ENCODE measurements at places on chromosomes 3 and 15.

GRCh38 chr3:70501561-70501960 is 189.1 kb upstream of the MDFIC2 start:
- DNase-seq: no peak

DNA sequence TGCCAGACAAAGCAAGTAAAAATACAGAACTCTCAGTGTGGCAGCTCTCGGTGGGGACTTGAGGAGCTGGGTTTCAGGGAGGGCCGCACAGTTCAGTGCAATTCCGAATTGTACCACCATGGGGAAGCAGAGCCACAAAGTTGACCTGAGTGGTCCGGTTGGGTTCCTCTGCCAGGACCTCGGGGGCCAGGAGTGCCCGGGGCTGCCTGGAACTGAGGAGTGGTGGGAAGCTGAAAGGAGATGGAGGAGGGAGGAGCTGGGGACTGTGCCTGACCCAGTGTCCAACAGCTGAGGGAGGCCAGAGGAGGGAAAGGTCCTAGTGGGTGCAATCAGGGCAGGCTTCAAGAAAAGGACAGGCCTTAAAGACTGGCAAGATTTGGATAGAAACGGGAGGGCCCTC is 32.2 kb upstream of the TRH start:
- peak; percentile 78 for DNase-seq

- DNase-seq: no peak
These were observed 55.5 kb upstream of the FURIN start for GRCh38 chr15:90812958-90813265.

- no peak for DNase-seq
These were observed 8.8 kb downstream of the VIPR1 start for GRCh38 chr3:42511201-42511600.

DNA sequence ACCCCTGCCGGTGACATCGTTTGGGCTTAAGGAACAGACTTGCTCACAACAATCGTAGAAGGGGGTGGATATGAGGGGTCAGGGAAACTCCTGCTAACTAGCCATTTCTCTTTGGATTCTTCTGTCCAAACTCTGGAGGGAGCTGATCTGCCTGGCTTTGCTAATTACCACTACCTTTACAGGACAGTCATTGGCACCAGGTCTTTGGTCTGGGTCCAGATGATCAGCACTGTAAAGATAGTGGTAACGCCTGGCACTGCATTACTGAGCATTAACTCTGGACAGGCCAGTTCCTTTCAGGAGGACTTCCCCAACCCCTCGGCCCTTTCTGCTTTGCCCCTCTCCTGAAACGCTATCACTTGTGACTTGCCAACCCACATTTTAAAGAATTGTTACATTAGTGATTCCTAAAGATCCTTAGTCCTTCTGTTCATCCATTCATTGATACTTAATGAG is 788 bp downstream of the UQCC5 start:
- no peak for DNase-seq

DNA sequence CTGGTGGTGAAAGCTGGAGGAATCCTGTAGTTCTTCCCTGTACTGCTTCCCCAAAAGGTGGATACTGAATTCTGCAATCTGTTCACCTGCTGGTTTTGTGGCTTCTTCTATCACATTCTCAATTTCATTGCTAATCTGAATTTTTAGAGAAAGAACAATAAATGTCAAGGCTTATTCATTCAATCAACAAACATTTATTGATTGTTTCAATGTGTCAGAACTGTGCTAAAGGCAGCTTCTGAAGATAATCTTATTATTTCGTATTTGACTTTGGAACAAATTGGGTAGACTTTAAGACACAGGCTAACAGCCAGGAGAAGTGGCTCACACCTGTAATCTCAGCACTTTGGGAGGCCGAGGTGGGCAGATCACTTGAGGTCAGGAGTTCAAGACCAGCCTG is 46.8 kb downstream of the IMPG2 start:
- DNase-seq: no peak

DNA sequence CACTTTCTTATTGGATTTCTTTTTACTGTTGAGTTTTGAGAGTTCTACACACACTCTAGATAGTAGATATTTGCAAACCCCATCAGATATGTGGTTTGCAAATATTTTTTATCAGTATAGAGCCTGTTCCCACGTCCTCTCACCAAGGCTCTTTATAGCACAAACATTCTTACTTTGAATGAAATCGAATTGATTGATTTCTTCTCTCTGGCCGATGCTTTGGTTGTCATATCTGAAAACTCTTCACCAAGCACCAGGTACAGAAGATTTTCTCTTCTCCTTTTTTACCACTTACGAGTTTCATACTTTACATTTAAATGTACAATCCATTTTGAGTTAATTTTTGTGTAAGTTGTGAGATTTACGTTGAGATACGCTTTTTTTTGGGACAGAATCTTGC is 163.4 kb downstream of the PTPRG start:
- no peak for DNase-seq

DNA sequence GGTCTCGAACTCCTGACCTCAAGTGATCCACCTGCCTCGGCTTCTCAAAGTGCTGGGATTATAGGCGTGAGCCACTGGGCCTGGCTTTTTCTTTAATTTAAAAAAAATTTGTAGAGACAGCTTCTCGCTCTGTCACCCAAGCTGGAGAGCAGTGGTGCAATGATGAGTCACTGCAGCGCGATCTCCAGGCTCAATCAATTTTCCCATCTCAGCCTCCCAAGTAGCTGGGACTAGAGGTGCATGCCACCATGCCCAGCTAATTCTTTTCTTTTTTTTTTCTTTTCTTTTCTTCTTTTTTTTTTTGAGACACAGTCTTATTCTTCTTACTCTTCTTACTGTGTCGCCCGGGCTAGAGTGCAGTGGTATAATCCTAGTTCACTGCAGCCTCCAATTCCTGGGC is 19.8 kb downstream of the TUBGCP4 start:
- no peak for DNase-seq

- DNase-seq: no peak
These were observed 25.3 kb upstream of the ANKRD28 start for GRCh38 chr3:15823092-15823491.

DNA sequence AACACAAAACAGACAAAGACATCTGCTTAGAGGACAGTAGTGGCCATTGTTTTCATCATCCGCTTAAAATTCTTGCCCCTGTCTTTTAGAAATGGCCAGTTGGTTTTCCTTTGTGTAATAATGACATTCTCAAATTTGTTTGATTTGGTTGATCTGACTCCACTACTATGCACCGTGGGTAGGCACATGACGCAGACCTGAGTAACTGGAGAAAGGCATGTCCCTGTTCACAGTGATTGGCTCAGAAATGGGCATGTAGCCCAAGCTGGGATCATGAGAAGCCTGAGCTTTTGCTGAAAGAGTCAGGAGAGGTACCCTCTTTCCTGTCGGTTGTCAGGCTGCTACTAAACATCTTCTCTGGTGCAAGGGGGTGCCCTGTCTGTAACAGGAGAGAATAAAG is 36.6 kb upstream of the MAGI1 start:
- no peak for DNase-seq

- DNase-seq: no peak
These were observed 41.6 kb downstream of the DMXL2 start for GRCh38 chr15:51580982-51581381.

GRCh38 chr3:194387926-194388418 is 11.1 kb downstream of the GP5 start:
- DNase-seq: no peak

GRCh38 chr3:50550079-50550736 is 17.3 kb downstream of the C3orf18 start:
- DNase-seq: peak; percentile 90

- DNase-seq: no peak
These were observed 457.8 kb downstream of the IL5RA start for GRCh38 chr3:2652386-2652785.

- DNase-seq: no peak
These were observed 3.5 kb downstream of the PLSCR2 start for GRCh38 chr3:146465693-146466465.

- DNase-seq: peak; percentile 81
These were observed 929.2 kb upstream of the CFAP20DC start for GRCh38 chr3:59978979-59979378.

- no peak for DNase-seq
These were observed 27.4 kb downstream of the MIX23 start for GRCh38 chr3:122355612-122356011.

DNA sequence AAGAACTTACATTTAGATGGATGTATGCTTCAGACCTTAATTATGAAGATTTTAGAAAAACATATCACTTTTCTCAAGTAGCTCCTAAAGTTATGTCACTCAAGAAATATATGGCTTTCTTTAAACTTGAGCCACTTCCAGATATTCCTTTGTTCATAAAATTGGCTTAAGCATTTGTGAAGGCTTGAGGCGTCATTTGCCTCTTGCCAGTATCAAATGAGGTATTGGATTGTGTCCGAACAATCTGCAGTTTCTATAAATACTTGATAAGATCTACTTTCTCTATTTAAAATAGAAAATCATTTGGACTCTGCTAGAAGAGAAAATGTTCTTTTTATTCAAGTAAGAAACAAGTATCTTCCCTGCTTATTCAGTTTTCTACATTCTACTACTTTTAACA is 102.6 kb downstream of the RSL24D1 start:
- no peak for DNase-seq

GRCh38 chr15:43920254-43920600 is 93.4 kb downstream of the WDR76 start:
- no peak for DNase-seq

GRCh38 chr3:62192891-62193290 is 180.5 kb downstream of the FEZF2 start:
- DNase-seq: no peak

GRCh38 chr3:139517321-139518065 is 22.0 kb downstream of the RBP1 start:
- DNase-seq: peak; percentile 39

DNA sequence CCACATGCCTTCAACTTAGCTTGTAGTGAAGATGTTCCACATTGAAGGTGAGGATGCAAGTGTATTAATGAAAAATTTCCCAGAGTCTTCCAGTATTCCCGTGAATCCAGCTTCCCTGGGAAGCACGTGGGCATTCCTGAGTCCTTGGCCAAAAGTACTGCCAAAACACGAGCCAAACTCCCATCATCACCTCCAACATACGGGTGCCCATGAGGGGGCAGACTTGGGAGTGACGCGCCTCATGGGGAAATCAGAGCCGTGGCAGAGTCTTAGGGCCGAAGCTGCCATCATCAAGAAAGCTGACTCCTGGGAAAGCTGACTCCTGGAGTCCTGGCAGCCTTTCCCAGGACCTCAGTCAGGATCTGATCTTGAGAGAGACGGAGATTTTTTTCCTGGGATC is 20.1 kb upstream of the TM2D3 start:
- DNase-seq: peak; percentile 48

DNA sequence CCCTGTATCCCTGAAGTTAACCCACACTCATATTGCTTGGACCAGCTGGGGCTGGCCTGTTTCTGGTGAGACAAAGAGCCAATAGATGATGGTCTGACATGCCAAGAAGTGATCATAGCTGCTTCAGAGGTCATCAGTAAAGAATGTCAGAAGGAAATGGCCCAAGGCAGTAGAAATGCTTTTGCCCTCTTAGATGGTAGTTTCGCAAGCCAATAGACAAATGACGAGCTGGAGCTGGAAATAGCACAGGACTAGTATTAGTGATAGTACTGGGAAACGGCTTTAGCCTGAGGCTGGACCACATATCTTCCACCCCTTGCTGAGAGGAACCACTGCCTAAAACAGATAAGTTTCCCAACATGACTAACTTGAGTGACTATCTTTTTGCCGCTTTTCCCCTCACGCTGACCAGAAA is 176.1 kb upstream of the THBS1 start:
- DNase-seq: no peak

GRCh38 chr15:100897221-100898151 is 17.9 kb downstream of the ALDH1A3 start:
- DNase-seq: no peak

- no peak for DNase-seq
These were observed 157.9 kb downstream of the CHSY1 start for GRCh38 chr15:101093958-101094357.

- DNase-seq: no peak
These were observed 79.4 kb downstream of the AAGAB start for GRCh38 chr15:67174864-67175573.

- DNase-seq: peak; percentile 36
These were observed 146.9 kb upstream of the GADL1 start for GRCh38 chr3:31041161-31041978.

DNA sequence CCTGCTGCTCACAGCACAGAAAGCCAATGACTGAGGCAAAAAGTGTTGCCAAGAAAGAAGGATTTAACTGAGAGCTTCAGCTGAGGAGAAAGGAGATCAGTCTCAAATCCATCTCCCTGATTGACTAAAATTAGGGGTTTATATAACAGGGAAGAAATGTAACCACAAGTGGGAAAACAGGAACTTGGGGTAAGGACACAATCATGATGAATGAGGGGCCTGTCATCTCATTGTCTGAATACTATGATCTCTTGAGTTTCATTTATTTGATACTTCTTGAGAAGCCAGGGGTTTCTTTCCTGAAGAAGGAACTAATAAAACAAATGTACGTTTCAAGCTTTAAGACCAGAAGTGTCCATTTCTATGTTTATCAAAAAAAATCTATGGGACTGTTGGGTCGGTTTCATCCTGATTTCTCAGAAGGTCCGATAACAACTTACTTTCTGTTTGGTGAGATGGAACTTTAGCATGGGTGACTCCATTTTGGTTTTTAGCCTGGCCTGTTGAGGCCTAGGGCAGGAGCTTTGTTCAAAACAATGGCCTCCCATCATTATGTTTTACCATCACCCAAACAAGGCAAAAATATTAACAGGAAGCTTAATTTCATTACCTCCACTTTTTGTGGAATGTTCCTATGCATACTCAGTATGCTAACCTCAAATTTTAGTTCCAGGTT is 76.6 kb upstream of the PIAS1 start:
- no peak for DNase-seq

DNA sequence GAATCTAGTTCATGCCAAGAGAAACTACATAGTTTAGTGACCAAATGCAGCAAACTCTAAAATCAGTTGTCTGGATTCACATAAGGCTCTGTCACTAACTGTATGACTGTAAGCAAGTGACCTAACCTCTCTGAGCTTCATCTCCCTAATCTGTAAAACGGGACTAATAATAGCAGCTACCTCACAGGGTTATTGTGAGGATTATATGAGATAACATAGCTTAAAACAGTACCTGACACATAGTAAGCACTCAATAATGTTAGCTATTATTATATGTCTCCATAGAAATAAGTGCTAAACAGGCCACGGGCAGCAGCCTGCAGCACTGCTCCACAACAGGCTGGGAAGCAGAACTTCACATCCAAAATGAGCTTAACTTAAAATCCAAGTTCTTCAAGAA is 30.2 kb downstream of the NPTN start:
- DNase-seq: no peak

DNA sequence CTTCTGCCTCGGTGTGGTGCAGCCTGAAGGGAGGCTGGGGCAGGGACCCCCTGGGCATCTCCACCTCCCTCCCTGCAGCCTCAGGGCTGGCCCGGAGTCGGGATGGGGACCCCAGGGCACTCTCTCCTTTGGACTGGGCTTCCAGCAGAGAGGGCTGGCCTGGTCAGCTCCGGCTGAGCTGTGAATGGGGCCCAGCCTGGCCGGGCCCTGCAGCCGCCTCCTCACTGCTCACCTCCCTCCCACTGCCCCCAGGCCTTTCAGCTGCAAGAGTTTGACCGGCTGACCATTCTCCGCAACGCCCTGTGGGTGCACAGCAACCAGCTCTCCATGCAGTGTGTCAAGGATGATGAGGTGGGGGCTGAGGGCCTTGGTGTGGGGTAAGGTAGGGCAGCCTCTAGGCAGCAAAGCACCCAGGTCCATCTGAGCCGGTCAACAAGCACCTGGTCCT is 36.0 kb downstream of the PSTPIP1 start:
- no peak for DNase-seq

GRCh38 chr15:94723801-94724200 is 492.4 kb downstream of the MCTP2 start:
- no peak for DNase-seq

- DNase-seq: no peak
These were observed 62.3 kb downstream of the MTHFS start for GRCh38 chr15:79834495-79834894.
